ENCODE measurements at places on chromosomes 1 and 21.

GRCh38 chr1:109290998-109291397, 8.1 kb upstream of the PSRC1 start:
- no peak for DNase-seq

DNA sequence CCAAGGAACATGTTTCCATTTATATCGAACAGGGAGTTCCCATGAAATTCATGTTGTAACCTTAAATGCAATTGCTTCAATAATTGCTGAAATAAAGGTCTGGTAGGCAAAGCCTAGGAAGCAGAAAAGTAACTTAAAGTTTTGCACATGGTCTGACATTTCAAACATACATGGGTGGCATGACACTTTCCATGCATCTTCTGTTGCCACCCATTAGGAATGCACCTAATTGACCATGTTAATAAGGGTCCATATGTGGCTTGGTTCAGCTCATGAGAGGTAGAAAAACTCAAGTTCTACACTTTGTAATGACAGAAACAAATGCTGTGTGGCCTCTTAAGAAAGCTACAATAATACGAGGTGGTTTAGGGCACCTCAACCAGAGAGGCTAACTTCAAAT, 72.0 kb upstream of the GORAB start:
- DNase-seq, result no peak

DNA sequence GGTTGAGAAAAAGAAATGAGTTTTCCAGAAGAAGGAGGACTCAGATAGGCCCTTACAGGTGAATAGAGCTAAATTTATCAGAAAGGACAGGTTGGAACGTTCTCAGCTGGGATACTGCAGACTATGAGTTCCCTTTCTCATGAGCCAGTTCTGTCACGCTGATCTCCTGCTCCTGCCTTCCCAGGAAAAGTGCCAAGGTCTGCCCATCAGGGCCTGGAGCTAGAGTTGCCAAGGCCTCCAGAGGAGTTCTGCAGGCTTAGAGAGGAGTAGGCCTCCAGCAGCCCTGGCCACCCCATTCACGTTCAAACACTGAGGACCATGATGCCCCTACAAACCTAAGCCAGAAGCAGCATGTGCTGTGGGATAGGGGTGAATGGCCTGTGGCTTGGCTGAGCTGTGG, 126.8 kb upstream of the TNR start:
- DNase-seq, result no peak

DNA sequence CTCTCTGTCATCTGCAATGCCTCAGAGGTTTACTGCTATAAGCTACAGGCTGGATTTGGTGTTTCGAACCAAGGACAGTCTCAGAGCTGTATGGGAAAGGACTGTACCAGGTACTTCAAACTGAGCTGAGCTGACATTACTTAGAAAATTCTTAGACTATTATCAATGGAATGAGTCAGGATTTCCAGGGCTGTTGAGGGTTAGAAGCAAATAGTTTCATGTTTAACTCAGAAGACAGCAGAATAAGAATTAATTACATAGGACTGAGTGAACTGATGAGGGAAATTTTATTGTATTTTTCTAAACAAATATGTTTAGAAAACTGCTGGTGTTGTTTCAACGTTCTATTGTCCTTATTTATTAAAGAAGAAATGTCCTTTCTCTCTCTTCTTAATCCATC, 74.3 kb upstream of the CAPZB start:
- DNase-seq, result peak; percentile 28

DNA sequence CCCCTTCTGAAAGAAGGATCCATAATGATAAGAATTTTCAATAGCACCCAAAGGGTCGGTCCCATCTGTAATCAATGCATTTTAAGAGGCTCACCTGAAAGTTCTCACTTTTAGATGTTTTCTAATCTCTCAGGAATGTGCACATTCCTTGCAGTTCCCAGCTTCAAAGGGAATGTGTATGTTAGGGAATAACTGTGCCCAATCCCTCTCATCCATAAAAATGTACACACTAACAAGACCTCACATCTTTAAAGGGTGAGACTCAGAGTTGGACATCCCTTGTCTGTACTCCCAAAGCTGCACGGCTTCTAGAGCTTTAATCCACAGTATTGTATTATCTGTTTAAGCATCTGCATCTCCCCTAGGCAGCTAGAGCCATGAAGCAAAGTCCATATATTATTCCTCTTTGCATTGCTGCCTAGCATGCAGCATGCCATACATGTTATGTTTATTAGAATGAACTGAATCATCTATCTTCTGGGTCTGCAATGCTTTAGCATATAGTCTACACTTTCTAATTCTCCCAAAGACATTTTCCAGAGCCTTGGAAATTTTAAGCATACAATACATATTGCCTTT, 9.3 kb upstream of the CCN1 start:
- DNase-seq, result no peak

GRCh38 chr1:24895511-24895910, 34.6 kb downstream of the RUNX3 start:
- no peak for DNase-seq

DNA sequence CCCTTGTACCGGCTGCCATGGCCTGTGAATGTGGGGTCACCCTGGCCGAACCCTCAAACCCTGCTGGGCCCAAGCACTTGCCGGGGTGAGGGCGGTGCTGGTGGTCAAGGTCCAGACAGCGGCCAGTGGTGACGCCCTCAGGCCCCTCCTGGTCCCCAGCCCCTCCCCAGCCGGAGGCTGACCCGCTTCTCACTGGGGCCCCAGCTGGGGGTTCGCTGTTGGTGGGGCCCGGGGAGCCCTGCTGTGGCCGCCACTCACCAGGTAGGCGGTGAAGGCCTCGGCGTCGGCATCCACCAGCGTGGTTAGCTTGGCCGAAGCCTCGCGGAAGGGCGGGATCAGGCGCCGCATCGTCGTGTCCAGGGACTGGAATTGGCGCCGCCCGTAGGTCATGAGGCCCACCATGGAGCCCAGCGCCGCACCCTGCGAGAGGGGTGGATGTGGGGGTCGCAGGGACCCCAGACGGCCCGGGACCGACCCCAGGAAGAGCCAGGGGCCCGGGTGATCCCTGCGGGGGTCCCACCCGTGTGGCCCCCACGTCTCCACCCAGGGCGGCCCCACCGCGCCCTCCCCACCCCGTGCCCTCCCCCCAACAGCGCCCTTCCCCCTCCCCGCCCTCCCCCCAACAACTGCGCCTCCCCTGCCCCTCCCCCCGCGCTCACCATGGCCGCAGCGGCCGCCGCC, 10.1 kb downstream of the FTCD start:
- DNase-seq, result no peak

GRCh38 chr1:30423570-30423969, 299.8 kb downstream of the MATN1 start:
- DNase-seq, result no peak

- DNase-seq, result no peak
Measured at GRCh38 chr1:84163123-84163931, 19.3 kb downstream of the PRKACB start.

DNA sequence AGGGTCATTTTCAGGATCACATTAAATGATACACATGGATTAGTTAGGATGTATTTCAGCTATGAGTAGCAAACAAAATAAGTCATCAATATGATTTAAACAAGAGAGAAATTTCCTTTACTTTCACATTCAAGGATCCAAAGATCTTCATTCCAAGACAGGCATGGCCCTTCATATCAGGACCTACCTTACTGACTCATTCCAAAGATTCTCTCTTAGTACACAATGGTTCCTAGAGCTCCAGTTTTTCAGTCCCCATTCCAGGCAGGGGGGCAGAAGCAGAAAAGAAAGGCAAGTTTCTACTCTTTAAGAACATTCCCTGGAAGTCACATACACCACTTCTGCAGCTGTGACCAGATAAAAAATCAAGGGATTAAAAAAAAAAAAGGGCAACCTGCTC, 23.7 kb downstream of the RGS2 start:
- no peak for DNase-seq

- DNase-seq, result no peak
Measured at GRCh38 chr1:26293911-26294463, 12.4 kb downstream of the UBXN11 start.

GRCh38 chr21:46411236-46411635, 47.5 kb upstream of the DIP2A start:
- no peak for DNase-seq

GRCh38 chr1:8423692-8424538, 106.0 kb downstream of the SLC45A1 start:
- DNase-seq, result no peak

GRCh38 chr1:158819461-158820443, 11.4 kb upstream of the MNDA start:
- no peak for DNase-seq

- no peak for DNase-seq
Measured at GRCh38 chr1:75430526-75430925, 180.4 kb downstream of the SLC44A5 start.

GRCh38 chr1:9275567-9276034, 17.1 kb upstream of the SPSB1 start:
- peak; percentile 69 for DNase-seq

- DNase-seq, result no peak
Measured at GRCh38 chr1:87174724-87175245, 153.9 kb upstream of the LMO4 start.

DNA sequence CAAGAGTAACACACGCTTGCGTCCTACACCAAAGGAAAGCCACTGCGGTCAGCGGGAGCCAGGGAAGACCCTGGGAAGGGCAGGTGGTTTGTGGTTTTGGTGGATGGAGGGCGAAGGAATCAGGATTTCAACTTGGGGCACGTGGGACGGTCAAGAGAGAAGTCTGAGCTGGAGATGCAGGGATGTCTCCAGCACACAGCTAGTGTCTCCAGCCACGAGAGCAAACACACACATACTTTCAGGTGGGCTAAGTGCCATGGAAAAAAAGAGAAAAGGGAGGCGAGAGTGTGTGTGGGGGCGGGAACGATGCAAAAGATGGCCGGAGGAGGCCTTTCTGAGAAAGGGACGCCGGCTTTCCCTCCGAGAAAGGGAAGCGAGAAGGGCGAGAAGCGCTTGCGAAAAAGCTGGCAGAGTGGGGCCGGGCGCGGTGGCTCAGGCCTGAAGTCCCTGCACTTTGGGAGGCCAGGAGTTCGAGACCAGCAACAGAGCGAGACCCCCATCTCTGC, 1.4 kb upstream of the SRRM1 start:
- DNase-seq, result no peak

- no peak for DNase-seq
Measured at GRCh38 chr21:42473498-42474042, 22.5 kb downstream of the RSPH1 start.

GRCh38 chr1:27570784-27571183, 33.2 kb downstream of the AHDC1 start:
- no peak for DNase-seq

GRCh38 chr1:161863549-161863948, 97.4 kb downstream of the ATF6 start:
- DNase-seq, result no peak

DNA sequence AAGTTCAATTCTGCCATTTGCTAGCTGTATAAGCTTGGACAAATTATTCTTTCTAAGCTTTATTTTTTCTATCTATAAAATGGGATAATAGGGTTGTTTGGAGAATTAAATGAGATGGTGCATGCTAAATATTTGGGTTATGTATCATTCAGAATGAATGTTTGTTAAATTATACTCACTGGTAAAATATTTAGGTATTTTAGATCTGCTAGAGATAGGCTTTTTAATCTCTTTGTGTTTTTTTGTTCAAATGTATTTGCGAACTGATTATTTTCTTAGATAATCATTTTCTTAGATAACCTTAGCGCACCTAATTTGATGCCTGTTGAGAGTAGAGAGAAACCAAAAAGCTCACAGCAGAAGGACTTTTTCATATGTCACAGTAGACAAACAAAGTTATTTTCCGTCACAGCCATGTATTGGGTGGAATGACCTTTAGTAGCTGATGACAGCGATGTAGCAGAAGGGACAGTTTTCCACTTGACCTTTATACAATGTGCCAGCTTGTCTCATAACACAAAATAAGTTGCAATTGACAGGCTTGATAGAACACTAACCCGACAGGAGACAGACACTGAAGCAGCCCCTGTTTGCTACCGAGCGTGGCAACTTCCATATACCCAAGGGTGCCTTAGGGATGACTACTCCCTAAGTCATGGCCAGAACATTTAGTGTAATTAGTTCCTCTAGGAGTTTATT, 93.0 kb downstream of the DISC1 start:
- DNase-seq, result no peak

GRCh38 chr1:160708801-160709200, 2.8 kb downstream of the CD48 start:
- DNase-seq, result no peak

GRCh38 chr1:245469734-245470133, 314.9 kb downstream of the KIF26B start:
- DNase-seq, result no peak

- peak; percentile 95 for DNase-seq
Measured at GRCh38 chr1:66563094-66563800, 29.3 kb downstream of the SGIP1 start.

- no peak for DNase-seq
Measured at GRCh38 chr1:52590266-52590665, 11.9 kb upstream of the GPX7 start.

- no peak for DNase-seq
Measured at GRCh38 chr1:37755290-37755689, 9.6 kb downstream of the EPHA10 start.

GRCh38 chr1:177209357-177209756, 38.6 kb downstream of the BRINP2 start:
- DNase-seq, result peak; percentile 100

- no peak for DNase-seq
Measured at GRCh38 chr1:200036619-200037270, 9.2 kb downstream of the NR5A2 start.

- DNase-seq, result no peak
Measured at GRCh38 chr1:92277105-92277723, 21.6 kb downstream of the GLMN start.

DNA sequence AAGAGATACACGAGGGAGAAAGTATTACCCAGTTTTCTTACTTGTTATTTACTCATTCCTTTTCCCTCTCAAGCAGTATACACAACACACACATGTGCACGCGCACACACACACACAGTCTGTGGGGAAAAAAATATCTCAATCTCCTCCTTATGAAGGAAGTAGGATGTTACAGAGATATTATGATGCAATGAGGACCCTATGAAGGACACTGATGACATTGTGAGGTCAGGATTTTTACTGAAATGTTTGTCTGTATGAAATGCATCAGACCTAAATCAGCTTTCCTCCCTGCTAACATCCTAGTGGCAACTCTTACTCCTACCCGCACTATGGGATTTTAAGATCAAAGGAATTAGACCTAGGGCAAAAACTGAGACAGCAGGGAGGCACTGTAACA, at the start of gene WDR64:
Gene WDR64, plus strand, starts transcription at position 270 of the 400 bp plus-strand sequence. CDS start 204 bp downstream, outside the sequence.
- DNase-seq, result no peak

DNA sequence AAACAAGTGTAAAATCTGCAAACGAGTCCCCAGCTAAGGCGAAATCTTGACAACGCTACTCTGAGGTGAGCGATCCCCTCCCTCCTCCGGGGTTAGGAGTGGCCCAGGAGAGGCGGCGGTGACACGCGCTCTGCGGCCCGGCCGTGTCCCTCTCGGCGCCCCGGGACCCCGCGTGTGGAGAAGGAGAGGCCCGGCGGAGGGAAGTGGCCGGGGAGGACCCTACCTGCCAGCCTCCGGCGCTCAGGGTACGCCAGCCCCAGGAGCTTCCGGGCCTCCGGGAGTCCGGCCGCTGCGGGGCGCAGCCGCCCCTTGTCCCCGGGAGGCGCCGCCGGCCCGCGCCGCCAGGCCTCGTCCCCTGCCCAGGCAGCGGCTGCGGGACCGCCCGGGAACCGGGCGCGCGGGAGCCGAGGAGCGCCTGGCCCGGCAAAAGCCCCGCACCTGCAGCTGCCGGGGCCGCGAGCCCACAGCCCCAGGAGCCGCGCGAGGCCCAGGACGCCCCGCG, 543 bp downstream of the ABCB10 start:
- DNase-seq, result no peak

- no peak for DNase-seq
Measured at GRCh38 chr1:148372731-148373130, 110.4 kb downstream of the PPIAL4G start.

GRCh38 chr1:42179275-42179674, 14.7 kb upstream of the GUCA2A start:
- no peak for DNase-seq

- DNase-seq, result no peak
Measured at GRCh38 chr1:246156847-246157246, 350.2 kb downstream of the SMYD3 start.
